ENCODE measurements at places on chromosomes 1 and 21.

GRCh38 chr1:71823708-71824305 lies 458.5 kb downstream of the NEGR1 start:
- no peak for DNase-seq

- DNase-seq: no peak
These were observed 2.8 kb downstream of the TAL1 start for GRCh38 chr1:47229031-47229885.

- no peak for DNase-seq
These were observed 66.1 kb upstream of the BARHL2 start for GRCh38 chr1:90783181-90783580.

- DNase-seq: no peak
These were observed 94.4 kb downstream of the GPR161 start for GRCh38 chr1:168042362-168042761.

DNA sequence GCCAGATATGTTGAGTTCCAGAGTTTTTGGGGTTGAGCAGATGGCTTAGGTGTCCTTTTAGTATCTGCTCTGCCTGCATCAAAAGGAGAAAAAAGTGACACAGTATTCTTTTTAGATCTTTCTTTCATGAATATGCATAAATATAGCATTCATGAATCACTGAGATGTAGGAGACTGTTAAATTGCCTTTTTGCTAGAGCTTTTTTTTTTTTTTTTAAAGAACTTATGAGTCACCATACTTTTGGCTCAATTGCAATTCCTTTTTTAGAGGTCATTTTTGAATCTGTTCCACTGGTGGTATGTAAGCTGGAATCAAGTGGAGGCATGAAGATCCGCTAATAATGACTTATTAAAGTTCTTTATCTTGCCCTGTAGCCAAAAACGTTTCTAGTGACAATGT lies 480.9 kb upstream of the ZRANB2 start:
- DNase-seq: peak; percentile 84

- no peak for DNase-seq
These were observed 12.6 kb upstream of the SCCPDH start for GRCh38 chr1:246711548-246712003.

DNA sequence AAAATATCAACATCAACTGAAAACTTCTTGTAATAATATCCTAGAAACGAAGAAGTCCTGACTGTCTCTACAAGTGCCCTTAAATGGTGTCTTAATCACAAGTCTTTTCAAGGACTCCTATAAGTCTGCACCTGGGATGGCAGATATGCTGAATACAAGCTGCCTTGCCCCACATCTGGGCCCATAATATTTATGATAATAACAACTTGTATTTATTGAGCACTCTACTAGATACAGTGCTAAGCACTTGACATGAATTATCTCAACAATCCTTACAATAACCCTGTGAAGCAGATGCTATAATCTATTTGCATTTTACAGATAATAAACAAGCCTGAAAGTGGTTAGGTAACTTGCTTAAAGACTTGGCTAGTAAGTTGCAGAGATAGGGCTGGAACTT lies 78.0 kb upstream of the ZNF648 start:
- DNase-seq: no peak

All from fibroblast of upper back skin (primary cell).